ENCODE measurements at places on chromosomes 11 and 22.

DNA sequence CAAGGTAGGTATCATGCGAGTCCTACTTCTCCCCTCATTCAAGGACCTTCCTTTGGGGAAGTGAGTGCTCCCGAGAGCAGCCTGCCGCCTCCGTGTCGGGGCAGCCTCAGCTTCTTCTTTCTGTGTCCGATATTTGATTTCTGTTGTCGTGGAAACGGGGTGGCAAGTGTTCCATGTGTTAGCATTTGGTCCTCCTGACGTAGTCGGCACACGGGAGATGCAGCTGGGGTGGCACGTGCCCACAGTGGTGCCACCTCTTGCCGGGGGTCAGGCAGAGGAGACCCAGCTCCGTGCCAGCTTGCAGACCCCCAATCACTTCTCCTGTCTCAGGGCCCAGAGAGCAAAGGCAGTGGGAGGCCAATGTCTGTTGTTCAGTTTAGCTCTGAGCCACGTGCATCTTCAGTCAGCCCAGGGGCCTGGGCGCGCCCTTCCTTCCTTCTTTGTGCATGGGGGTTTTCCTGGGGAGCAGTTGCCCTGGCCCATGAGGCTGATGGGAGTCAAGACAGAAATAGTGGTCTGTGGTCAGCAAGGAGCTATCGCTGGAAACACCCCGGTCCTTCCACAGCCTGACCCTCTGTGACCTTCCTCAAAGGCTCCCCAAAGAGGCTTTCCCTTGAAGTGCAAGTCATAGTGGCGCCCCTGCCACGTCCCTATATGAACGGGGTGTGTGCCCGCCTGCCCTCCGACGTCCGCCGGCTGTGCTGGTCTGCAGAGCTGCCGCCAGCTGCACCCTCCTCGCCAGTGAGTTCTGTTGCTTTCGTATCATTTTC is 44.5 kb downstream of the PARVB start:
- no peak for DNase-seq

GRCh38 chr11:92979176-92979575 is 9.7 kb downstream of the MTNR1B start:
- DNase-seq = no peak

DNA sequence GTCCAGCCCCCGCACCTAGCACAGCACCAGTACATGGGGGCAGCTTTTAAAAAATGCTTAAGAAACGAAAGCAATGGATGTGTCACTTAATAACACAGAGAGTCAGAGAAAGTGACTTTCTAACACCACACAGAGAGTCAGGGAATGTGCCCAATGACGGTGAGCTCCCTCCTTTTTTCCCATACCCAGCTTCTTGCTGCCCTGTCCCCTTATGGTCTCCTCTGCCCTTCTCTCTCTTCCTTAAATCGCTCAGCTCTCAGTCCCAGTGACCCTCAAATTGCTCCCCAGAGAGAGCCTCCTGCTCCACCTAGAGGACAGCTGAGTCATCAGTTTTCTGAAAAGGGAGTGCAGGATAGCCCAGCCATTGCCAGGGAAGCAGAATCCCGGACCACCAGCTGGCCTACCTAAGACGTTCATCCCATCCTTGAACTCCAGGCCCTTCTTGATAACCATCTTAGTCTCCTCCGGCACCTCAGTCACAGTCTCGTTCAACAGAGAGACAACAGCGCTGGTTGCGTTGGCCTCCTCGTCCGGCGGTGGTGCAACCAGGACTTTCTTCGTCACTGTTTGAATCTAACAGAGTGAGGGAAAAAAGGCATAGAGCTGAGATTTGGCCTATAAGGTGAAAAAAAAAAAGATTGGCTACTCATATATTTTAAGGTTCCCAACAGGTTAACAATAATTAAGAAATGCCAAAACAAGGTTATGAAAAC is 113.5 kb downstream of the SLC1A2 start:
- peak; percentile 26 for DNase-seq

- DNase-seq = no peak
Measured at GRCh38 chr11:19392321-19392720, 151.6 kb upstream of the E2F8 start.

DNA sequence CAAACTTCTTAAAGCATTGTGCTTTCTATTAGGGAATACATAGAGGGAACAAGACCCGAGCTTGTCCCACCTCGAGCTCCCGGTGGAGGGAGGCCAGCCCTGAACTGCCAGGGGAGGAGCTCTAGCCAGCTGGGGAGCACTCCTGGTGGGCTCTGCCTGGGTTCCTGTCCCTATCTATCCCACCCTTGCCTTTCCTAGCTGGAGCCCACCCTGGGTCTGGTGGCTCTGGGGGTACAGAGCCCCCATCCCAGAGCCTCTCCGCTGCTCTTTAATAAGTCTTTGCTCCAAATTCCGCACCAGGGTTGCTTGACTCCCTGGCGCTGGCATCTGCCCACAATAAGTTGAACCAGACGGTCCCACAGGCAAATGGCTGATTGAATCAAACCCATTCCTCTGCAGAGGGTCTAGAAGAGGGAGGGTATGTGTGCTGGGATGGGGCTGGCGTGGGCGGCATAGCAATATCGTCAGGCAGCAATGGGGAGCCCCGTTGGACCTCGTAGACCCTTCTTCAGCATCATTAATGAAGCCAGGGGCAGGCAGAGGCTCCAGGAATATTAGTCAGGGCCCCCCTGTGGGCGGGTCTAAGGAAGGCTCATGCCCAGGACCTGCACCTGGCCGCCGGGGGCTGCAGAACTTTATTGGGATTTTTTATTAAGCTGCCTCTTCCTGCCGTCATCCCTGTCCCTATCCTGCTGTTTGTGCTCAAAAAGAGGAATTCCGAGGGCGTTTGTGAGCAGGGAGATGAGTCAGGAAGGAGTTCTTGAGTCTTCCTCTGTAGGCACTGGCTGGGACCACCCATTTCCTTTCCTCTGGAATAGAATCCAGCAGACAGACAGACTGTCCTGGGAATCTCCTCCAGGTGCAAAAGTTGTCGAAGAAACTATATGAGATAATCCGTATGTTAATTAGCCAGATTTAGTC is 38.5 kb upstream of the RIC3 start:
- DNase-seq = no peak

DNA sequence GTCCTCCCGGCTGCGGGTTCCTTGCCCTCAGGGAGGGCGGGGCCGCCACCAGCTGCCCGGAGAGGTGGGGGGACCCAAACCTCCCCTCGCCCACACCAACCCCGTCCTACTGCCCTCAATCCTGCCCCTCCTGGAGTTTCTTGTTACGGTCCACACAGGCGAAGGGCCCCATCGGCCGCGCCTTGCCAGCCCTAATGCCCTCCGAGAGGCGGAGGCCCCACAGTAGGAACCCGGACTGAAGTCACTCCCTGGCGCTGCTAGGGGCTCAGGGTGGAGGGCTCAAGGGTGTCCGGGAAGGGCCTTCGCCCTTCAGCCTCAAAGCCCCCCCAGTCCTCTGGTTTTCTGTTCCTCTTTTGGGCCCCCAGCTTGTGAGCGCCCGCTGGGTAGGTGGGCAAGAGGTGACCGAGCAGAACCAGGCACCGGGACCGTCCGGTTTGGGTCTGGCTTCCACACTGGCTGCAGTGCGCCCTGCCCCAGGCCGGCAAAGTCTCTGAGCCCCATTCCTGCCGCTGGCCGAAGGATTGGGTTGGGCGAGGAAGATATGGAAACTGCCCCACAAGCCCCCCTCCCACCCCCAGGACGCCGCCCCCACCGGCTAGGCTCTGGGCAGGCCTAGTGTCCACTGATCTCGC is 24.5 kb downstream of the DUSP8 start:
- DNase-seq = no peak
